Endothelial cell (in vitro differentiated cells): ENCODE measurements at places on chromosomes 12 and 14.
A peak's percentile ranks its signal among the peaks of the same experiment; 100 is the strongest.

DNA sequence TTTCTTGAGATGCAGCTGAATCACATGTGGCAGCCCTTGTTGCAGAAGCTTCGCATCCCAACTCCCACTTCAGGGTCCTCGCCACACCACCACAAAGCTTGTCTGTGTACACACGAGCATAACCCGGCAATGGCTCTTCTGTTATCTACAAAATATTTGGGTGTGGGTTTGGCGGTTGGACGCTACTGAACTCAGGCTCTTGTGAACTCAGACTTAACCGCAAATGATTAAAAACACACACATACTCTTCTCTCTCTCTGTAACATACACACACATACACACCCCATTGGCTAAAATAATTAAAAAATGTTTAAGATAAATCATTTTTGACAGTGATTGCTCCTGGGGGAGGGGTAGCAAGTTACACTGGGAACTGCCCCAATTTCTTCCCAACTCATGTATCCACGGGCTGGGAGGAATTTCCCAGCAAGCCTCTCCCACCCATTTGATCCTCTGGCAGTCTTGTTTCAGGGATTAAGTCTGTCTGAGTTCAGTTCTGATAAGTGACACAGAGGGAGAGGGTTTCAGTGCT, 63.7 kb upstream of the MANSC4 start:
- DNase-seq: no peak

DNA sequence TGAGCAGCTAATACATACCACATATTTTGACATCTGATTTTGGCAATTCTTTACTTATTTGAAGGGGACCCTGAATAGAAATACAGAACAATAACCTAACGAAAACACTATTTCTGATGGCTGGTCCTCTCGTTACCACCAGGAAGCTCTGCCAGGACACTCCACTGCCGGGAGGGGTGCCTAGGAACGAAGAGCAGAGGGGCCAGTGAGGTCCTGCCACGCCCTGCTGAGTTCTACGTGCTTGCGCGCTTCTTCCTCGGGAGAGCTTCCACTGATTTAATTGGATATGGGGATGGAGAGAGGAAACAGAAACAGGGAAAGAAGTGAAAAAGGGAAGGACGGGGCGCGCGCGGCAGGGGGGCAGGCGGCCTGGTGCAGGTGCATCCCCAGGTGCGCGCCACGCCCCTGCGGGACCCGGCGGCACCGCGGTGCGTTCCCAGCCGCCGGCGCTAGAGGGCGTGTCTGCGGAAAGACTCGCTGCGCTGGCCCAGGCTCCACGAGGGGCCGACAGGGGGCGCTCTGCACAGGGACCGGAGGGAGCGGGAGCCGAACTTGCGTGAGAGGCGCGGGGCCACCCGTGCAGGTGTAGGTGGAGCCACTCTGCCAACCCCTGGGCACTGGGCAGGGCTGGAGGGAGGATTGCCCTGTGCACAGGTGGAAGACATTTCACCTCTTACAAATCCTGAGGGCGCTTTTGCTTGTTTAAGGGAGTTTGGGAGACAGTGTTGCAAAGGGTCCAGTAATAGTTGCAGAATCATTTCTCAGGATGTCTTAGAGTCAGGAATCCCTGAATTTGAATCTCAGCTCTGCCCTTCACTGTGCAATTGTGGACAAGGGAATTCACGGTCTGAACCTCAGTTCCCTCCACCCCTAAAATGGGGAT, 986.3 kb upstream of the TMEM132C start:
- DNase-seq: no peak

GRCh38 chr14:88834883-88835431, 10.5 kb downstream of the TTC8 start:
- no peak for DNase-seq

GRCh38 chr12:80498059-80498728, 54.2 kb downstream of the PTPRQ start:
- DNase-seq: no peak

DNA sequence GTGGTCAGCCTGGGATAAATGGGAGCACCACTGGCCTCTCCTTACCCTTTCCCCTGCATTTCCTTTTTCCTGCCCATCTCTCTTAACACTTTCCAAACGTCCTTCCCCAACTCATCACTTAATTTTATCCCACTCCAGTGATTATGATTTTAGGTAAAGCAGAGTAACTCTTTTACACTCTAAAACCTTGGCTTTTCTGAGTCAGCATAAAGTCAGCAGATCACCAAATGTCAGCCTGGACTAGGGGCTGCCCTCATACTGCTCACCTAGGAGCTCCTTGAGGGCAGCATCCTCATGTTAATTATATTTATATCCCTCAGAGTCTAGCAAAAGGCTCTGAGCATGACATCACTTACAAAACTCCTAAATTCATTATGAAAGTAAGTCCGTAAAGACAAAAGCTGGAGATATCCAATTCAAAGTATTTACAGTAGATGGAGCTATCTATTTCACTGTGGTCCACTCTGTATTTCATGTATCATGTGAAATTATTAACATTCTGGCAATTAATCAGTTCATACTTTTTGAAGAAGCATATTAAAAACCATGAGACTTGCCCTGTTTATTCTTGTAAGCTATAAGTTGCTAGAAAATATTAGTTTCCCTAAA, 17.0 kb upstream of the DICER1 start:
- no peak for DNase-seq

- no peak for DNase-seq
These were observed 78.7 kb downstream of the LRRC74A start for GRCh38 chr14:76904740-76905569.

DNA sequence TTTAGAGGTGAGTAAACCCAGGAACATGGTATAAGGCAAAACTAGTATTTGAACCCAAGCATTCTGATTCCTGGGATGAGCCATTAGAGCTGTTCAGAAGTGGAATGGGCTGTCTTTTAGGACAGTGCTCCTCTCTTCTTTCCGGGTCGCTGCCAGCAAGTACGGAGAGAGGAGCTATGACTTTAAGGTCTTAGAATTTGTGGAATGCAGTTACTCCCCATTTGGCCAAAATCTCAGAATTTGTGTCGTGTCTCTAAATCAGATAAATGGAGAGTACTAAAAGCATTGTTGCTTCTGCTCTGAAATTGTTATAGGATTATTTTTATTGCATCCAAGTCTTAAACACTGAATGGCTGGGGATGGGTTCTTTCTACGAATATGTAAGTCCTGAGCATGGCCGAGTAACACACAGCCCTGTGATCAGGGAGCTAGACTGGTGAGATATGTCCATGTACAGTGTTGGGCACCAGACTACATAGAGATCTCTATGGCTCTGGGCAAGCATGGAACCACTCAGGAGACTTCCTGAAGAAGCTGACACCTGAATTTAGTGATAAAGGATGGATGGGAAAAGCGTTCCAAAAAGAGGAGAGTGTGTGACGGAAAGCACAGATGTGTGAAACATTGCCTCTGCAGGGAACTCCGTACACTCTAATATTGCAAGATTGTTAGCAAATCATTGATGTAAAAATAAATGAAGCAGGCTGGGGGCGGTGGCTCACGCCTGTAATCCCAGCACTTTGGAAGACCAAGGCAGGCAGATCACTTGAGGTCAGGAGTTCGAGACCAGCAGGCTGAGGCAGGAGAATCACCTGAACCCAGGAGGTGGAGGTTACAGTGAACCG, 184.7 kb downstream of the SRGAP1 start:
- DNase-seq: no peak

GRCh38 chr12:65800937-65801336, 23.3 kb upstream of the HMGA2 start:
- DNase-seq: no peak

- DNase-seq: no peak
These were observed 53.0 kb upstream of the ANP32D start for GRCh38 chr12:48419116-48419935.

DNA sequence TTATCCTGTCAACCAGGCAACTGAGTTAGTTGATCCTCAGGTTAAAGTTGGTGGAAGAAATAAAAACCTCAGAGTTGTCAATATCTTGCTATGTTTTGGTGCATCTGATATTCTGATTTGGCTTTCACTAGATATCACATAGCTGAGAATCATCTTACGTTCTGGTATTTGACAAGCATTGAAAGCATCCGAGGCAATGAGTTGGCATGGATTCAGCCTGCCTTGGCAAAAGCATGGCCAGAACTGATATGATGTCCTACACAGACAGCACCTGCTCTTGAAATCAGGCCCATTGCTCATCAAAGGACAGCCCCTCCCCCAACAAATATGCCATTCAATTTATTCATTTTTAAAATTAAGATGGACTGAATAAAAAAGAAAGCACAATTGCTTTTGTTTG, 320.7 kb upstream of the ATP2B1 start:
- DNase-seq: no peak

- no peak for DNase-seq
These were observed 15.3 kb downstream of the DYNC1H1 start for GRCh38 chr14:101979666-101980065.

DNA sequence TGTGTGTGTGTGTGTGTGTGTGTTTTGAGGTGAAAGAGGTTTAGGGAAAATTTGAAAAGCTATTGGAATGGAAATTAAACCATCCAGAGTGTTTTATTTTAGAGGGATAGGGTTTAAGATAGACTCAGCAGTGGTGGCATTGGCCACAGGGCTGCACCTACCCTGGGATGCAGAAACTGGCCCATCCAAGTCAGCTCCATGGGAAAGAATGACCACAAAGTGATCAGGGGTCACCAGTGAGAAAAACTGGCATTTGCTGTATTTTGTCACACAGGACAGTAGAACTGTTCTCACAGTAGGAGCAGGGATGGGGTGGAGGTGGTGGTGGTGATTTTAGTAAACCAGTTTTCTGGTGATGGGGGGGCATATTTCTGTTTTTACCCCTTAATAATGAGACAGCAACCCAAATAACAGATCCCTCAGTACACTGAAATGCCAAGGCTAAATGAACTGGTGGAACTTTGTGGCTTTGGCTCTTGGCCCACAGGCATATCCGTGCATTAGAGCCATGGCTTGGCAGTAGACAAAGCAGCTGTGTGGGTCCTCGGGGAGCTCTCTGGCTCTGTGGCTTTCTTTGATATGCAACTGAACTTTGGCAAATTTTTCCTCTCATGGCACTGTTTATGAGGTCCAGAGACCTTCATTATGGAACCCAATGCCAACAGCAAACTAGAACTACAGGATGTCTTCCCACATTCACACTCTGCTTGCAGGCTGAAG, 348.3 kb downstream of the ZFP36L1 start:
- no peak for DNase-seq

DNA sequence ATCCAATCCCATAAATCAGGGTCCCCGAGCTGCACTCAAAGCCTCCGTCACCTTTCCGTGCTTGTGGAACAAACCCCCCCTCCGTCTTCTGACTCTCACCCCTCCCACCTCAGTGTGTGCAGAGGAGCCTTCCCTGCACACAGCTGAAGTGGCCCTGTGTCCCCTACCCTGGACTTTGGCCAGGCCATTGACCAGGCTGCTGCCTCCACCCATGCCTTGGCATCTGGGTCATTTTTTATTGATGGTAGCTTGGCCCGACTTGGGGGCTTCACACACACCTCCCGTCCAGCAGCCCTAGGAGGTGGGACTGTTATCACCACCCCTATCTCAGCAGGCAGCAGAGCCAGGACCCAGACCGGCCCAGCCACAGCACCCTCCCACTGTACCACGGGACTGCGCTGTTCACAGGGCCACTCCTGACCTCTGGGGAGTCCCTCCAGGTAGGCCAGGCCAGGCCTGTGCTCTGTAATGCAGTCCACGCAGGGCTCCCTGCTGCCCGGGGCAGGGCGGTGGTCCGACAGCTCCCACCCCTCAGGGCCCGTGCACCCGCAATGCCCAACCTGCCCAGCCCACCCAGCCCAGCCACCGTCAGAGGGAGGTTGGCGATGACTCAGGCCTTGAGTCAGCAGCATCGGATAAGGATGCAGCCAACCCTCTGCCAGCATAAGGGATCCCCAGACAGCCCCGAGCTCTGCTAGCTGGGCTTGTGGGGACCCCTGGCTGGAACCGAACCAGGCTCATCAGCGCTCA, 9.2 kb upstream of the INF2 start:
- DNase-seq: no peak

GRCh38 chr12:93111773-93112172, 182.7 kb upstream of the EEA1 start:
- peak; percentile 15 for DNase-seq

GRCh38 chr12:95582230-95583058, 31.2 kb upstream of the USP44 start:
- no peak for DNase-seq
